ENCODE measurements at places on chromosomes 12 and 14. TPM values are rescaled to one million over a fixed set of nuclear protein-coding genes. Genes with fewer than 3 reads are reported as not detected.

CABP1 gene
- 0.43 TPM for polyA plus RNA-seq

CLEC6A gene
- 3.2 TPM for polyA plus RNA-seq

TSPAN19 gene
- polyA plus RNA-seq: not detected

SERPINA12 gene
- polyA plus RNA-seq: not detected

CCNT1 gene
- polyA plus RNA-seq: 4.4 TPM
